ENCODE measurements at places on chromosomes 1 and 21.

GRCh38 chr1:9257851-9258250 is 23.3 kb downstream of the H6PD start:
- DNase-seq = no peak

GRCh38 chr1:221439747-221440501 is 302.0 kb downstream of the DUSP10 start:
- peak; percentile 36 for DNase-seq

GRCh38 chr1:160640359-160641123 is 6.3 kb downstream of the SLAMF1 start:
- DNase-seq = peak; percentile 41

- no peak for DNase-seq
Measured at GRCh38 chr1:227447531-227447990, 115.8 kb upstream of the ZNF678 start.

DNA sequence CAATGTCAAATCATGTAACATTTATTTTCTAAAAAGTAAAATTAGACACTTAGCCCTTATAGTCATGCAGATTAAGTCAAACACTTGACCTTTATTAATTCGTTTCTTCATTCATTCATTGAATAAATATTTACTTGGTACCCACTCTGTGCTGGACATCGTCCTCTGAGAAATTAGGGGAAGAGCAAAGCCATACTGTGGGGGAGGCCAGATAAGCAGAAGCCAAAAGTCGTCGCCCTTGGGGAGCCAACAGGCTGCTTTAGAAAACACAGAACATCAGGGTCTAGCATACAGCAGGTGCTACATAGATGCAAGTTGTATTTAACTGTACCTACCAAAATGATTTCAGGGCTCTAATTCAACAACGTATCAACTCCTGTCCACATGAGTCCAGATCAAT is 66.1 kb upstream of the PROX1 start:
- DNase-seq = no peak

GRCh38 chr1:247459507-247459906 is 1.6 kb upstream of the OR2B11 start:
- DNase-seq = no peak

GRCh38 chr1:151221616-151222015 is 23.3 kb downstream of the PIP5K1A start:
- no peak for DNase-seq

- peak; percentile 67 for DNase-seq
Measured at GRCh38 chr1:179080866-179081686, 794 bp upstream of the TOR3A start.

DNA sequence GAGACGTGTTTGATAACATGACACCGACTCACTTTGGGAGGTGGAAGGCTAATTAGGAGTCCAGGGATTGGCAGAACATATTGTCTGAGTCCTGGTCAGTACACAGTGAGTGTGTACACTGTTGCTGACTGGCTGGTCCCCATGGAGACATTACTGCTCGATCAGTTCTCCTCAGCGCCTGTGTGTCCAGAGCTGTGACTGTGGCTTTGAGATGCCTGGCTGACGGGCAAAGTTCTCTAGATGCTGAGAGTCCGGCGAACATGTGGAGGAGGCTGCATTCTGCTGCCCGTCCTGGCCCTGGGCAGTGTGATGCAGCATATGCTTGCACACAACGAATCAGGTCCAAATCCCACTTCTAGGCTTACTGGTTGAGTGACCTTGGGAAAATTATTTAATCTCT is 280.1 kb upstream of the ST6GALNAC5 start:
- DNase-seq = no peak

GRCh38 chr1:209659909-209660308 is 7.7 kb upstream of the LAMB3 start:
- no peak for DNase-seq

DNA sequence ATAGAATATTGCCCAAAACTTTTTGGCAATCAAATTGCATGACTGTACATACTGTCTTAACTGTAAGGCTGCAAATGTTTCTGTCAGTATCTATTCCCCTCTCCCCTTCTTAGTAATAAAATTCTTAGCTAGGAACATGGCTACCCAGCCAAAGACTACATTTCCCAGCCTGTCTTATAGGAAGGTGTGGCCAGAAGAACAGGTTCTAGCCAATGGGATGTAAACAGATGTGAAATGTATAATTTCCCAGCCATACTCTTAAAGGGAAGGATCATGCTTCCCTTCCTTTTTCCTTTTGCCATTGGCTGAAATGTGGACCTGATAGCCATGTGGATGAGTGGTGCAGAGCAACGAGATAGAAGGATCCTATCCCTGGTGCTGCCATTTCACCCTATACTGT is 7.0 kb upstream of the HIVEP3 start:
- DNase-seq = no peak

DNA sequence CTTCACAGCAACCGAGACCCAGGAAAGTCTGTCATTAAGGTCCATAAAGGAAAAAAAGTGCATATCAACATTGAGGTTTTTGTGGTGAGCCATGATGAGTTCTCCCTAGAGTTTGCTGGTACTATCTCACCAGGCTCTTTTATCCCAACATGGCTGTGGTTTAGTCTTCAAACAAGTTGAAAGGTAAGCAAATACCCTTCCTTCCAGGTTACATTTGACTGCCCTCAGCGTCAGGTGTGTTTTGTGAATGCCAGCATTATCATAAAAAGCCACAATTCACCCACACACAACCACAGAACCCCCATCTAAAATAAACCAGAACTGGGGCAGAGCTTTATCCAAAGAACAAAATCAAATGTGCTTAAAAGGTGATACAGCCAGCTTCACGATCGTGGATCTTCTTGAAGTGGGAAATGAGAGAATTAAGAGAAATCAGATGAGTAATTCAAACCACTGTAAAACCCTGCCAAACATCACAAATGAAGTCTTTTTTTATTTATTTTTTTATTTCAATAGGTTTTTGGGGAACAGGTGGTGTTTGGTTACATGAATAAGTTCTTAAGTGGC is 64.7 kb downstream of the SETD4 start:
- no peak for DNase-seq

GRCh38 chr1:24463776-24464735 is 38.6 kb upstream of the RCAN3 start:
- DNase-seq = no peak

DNA sequence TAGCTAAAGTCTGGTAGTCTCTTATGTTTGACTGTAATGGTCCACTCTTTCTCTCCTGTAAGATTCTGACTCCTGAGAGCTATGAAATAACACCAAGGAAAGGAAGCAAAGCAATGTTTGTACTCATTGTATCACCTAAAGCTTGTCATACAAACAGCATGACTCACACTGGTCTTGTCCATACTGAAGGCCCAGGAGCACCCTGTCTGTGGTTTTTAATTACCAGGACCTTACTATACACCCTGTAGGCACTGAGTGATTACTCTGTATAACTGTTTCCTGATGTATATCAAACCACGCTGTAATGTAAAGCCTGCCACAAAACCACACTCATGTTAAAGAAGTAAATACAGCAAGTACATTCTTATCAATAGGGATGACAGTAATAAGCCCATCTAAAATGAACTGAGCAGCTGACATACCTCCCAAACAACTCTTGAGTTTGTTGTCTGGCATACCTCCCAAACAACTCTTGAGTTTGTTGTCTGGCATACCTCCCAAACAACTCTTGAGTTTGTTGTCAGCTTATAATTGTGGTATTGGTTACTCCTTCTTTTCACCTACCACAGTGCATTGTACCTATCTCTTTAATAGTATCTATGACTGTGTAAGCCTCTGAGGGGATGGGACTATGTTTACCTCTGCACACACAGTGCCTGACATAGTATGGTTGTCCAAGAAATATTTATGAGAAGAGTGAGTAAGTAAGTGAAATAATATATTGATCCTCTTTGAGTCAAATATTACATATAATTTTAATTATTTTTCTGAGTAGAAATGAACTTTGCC is 11.6 kb upstream of the TNFSF18 start:
- DNase-seq = no peak

DNA sequence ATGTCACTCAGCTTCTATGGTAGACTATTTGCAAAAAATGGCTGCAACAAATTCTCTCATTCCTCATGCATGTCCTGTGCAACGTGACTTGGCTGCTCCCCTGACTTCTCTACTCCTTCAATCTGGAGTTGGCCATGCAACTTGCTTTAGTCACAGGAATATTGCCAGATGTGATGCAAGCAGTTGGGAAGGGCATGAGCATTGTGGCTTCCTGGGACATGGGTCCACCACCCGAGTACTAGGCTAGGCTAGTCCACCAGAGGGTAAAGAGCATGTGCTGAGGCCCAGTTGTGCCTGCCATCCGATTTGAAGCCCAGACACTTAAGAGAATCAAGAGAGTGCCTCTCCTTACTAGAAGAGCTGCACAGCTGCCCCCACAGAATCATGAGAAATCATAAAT is 89.6 kb downstream of the DSCAM start:
- DNase-seq = no peak

GRCh38 chr1:147539122-147539575 is 2.2 kb upstream of the BCL9 start:
- no peak for DNase-seq

GRCh38 chr1:184953600-184954219 is 20.6 kb downstream of the NIBAN1 start:
- no peak for DNase-seq

- no peak for DNase-seq
Measured at GRCh38 chr1:35433714-35434113, 123.5 kb downstream of the KIAA0319L start.

DNA sequence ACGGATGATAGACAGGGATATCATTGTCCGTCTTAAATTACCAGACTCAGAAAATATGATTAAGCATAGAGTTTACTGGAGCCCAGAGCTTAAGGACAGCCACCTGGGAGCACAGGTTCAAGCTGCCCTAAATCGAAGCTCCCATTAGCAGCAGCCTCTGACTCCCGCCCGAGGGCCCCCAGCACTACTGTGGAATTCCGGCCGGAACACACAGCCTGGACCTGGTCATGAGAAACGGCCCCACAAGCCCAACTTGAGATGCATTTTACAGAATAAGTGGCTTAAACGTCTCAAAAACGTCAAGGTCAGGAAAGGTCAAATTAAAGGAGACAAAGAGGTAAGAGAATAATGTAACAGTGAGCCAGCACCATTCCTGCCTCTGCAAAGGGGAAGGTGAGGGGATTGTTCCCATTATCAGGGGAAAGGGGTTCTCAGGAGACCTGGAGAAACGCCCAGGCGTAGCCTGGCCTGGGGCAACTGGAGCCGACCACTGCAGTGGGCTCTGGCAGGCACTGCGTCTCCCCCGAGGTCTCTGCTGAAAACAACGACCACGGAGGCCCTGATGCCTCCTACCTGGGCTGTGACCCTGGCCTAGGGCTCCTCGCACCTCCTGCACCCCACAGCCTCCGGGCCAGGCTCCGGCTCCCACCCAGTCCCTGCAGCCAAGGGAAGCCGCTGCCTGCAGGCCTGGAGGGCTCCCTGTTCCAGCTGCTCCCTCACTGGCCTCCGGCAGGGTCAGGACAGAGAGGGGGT is 11.5 kb upstream of the COL6A1 start:
- DNase-seq = no peak

DNA sequence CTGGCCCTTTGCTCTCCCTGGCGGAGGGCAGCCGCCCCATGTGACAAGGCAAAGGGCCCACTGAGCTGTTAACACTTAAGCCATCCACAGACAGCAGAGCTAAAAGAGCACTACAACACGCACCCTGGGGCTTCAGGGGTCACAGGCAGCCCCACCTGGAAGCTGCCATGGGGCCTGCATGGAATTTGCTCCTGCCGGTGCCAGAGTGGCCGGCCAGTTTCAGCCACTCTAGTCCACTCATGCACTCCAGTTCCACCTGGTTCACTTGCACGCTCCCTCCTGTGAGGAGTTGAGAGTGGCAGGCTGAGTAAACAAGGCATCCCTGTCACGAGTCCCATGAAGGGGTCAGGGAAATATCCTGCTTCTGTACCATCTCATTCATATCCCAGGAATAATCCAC is 55.3 kb downstream of the RIMS3 start:
- DNase-seq = no peak

GRCh38 chr1:157042846-157043245 is 2.7 kb downstream of the ARHGEF11 start:
- no peak for DNase-seq

- DNase-seq = no peak
Measured at GRCh38 chr1:89890085-89890752, 69.4 kb downstream of the LRRC8D start.

- DNase-seq = no peak
Measured at GRCh38 chr21:38851101-38851500, 45.4 kb downstream of the ETS2 start.

- DNase-seq = peak; percentile 1
Measured at GRCh38 chr1:221961532-221962292, 219.8 kb upstream of the DUSP10 start.

DNA sequence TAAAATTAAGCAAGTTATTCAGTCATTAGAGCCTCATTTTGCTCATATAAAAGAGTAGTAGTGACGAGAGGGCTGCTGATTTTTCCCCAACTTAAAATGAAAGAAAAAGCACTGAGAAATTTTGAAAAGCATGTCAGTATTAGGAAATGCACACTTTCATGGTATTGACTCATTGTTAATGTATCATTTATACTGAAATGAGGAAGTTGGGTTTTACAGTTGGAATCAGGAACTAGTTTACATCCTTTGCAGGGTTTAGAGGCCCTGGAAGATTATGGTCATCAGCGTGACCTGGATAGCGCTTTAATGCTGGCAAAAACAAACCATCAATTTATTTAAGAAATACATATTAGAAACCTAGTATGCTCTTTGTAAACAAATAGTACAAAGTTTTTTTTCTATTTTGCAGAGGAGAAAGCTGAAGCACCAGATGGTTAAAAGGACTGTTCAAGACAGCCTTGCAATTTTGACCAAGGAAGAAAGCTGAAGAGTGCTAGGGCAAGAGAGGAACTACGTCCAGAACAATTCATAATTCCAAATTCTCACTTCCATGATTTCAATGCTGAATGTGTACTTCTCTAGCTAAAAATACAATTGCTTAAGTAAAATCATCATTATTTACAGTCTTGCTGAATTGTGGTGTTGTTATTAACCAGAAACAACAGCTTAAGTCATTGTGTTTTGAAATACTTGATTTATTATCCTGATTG is 94.8 kb upstream of the SGIP1 start:
- no peak for DNase-seq

- no peak for DNase-seq
Measured at GRCh38 chr1:228454238-228454637, 32.9 kb upstream of the RNF187 start.

DNA sequence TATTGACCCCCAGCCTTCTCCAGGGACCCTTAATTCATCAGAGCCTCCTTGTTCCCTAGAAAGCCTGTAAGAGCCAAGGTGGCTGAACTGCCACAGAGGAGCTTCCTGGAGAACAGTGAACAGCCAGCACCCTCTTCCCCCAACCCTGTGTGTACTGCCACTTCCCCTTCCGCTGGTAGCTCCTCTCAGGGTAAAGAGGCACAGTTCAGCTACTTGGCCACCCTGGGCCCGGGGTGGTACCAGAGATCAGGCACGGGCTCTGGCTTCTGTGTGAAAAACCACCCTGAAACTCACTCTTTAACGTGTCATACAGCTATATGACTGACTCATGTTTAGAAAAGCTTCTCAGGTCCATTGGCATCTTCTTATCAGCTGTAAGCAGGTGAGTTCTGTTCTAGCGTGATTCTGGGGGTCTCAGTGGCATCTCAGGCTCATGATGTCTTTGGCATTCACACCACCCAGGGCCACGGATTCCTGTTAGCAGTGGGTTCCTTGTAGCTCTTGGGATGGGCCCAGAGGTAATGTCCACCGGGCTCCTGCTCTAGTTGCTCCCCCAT is 22.4 kb downstream of the ARMH1 start:
- DNase-seq = peak; percentile 19

GRCh38 chr1:65372557-65372956 is 47.9 kb upstream of the LEPR start:
- no peak for DNase-seq

All from central memory CD4-positive, alpha-beta T cell (primary cell).